ENCODE measurements at places on chromosomes 11 and 22.
A peak's percentile ranks its signal among the peaks of the same experiment; 100 is the strongest.

GRCh38 chr11:83540112-83540675, 254.0 kb upstream of the CCDC90B start:
- DNase-seq = no peak

- no peak for DNase-seq
These were observed 22.1 kb upstream of the PSMA1 start for GRCh38 chr11:14542324-14542723.

DNA sequence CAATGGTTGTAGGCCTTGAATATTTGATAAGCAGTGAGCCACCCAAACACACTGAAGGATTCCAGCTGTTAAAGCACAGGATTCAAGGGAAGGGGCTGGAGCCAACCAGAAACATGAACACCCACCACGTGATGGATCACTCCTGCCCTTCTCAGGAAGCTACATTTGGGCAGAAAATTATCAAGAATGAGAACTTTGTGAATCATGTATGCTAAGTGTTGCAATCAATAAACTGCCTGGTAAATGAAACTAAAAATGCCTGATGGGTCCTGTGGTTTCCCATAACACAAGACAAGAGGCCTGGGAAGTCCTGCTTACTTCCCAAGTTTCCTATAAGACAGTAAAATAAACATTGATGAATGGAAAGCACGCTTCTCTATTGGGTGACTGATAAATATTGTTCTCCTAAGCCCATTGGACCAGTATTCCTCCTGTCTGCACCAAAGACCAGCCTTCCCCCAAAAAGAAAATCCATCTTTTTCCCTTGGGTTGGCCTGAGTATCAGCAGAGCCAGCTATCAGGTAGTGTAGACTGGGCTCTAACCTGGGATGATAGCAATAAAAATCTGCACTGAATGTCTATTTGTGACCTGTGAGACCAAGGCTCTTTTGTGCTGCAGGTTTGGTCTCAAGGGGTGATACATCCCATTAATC, 98.4 kb downstream of the CCDC83 start:
- DNase-seq = no peak

DNA sequence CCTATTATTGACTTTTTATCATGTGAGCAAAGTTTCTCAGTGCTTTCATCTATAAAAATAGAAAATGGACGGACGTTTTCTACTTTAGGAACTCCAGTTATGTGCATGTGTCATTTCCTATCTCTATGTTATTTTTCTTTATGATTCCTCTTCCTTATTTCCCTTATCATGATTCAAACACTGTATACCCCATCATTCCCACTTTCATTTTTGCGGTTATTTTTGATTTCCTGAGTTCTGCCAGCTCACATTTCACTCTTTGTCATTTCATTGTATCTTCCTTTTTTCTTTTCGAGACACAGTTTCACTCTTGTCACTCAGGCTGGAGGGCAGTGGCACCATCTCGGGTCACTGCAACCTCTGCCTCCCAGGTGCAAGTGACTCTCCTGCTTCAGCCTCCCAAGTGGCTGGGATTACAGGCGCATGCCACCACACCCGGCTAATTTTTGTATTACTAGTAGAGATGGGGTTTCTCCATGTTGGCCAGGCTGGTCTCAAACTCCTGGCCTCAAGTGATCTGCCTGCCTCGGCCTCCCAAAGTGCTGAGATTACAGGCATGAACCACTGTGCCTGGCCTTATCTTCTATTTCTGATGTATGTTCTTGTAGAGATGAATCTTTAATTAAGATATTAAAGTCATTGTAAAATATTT, 21.5 kb downstream of the C11orf58 start:
- DNase-seq = no peak

DNA sequence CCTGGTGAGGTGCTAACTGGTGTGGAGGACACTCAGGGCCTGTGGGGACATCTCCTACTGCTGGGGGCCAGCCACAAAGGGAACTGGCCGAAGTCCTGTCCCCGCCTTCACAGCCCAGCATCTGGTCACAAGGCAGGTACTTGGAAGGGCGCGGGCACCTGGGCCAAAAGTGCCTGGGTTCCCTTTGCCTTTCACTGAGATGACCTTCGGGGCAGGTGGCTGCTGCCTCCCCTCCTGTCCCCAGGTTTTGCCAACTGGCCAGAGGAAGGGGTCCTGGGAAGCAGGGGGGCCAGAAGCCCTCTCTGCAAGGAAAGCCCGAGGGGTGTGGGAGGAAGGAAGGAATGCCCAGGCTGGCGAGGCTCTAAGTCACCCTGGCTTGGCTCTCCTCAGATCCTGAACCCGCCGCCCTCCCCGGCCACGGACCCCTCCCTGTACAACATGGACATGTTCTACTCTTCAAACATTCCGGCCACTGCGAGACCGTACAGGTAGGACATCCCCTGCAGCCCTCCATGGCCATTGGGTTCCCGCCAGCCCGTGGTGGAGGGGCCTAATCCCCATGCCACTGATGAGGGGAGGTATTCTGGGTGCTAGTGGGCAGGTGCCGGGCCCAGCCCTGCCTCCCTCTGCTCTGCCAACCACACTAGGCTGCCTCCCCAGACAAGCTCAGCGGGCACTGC, 14.4 kb upstream of the PPP6R3 start:
- no peak for DNase-seq

DNA sequence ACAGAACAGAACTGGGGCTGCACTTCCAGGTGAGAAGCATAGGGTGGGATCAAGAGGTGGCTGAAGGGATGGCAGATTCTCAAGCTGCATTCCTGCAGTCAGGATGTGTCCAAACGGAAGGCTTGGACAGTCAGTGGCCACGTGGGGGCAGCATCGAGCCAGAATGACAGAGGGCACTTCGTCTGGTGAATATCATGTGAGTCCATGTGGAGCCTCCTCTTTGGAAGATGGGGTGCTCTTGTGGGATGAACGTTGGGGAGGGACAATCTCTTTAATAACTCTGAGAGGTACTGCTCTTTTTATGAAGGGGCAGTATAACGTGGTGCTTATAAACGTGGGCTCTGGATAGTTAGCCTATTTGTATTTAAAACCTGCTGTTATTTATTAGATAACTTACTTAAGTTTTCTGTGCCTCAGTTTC, 154.9 kb upstream of the NAV2 start:
- DNase-seq = peak; percentile 83

- no peak for DNase-seq
These were observed 806 bp upstream of the SAAL1 start for GRCh38 chr11:18106688-18107087.

DNA sequence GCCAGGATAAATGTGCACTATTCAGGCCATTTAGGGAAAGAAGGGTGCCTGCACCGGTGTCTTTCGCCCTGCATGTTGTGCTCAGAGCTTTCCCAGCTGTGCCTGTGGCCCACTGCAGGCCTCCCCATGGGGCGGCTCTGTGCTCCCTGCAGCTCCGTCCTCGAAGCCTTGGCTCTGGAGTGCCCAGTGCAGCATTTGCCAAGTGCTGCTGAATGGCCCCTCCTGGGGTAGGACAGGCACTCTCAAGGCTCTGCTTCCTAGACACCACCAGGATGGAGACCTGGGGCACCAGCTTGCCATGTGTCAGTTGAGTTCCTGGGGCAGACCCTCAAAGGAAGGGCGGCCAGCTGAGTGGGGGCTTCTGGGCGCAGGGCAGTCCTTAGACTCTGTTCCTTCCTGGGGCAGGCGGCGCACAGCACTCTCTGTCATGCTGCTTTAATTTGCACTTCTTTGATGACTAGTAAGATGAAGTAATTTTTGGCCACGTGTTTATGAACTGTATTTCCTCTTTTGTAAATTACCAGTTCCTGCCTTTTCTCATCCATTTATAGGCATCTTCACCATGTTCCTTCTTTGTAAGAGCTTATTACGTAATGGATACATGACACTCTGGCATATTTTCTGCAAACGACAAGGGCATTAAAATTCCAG, 32.1 kb upstream of the GNB1L start:
- peak; percentile 42 for DNase-seq

- peak; percentile 45 for DNase-seq
These were observed 80.0 kb downstream of the TRIM29 start for GRCh38 chr11:120057595-120058581.

DNA sequence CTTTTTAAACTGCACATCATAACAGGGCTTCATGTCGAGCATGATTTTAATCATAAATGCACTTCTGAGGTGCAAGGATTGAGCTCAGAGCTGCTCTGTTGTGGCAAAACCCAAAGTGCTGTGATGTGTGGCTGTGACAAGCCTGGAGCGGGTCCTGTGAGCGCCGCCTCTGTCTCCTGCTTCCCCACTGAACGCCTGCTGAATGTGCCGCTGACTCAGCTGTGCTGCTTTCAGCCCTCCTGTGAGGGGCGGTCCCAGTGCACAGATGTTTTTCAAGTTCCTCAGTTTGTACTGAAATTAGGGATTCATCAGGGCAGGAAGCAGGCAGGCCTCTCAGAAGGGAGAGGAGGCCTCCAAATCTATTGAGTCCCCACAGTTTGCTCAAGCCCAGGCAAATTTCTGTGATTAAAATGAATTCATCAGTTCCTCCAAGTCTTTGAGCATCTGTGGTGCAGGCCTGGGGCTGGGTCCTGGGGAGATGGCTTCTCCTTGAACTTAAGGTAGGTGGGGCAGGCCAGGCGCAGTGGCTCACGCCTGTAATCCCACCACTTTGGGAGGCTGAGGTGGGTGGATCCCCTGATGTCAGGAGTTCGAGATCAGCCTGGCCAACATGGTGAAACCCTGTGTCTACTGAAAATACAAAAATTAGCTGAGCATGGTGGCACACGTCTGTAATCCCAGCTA, 3.0 kb upstream of the GTSE1 start:
- peak; percentile 68 for DNase-seq

DNA sequence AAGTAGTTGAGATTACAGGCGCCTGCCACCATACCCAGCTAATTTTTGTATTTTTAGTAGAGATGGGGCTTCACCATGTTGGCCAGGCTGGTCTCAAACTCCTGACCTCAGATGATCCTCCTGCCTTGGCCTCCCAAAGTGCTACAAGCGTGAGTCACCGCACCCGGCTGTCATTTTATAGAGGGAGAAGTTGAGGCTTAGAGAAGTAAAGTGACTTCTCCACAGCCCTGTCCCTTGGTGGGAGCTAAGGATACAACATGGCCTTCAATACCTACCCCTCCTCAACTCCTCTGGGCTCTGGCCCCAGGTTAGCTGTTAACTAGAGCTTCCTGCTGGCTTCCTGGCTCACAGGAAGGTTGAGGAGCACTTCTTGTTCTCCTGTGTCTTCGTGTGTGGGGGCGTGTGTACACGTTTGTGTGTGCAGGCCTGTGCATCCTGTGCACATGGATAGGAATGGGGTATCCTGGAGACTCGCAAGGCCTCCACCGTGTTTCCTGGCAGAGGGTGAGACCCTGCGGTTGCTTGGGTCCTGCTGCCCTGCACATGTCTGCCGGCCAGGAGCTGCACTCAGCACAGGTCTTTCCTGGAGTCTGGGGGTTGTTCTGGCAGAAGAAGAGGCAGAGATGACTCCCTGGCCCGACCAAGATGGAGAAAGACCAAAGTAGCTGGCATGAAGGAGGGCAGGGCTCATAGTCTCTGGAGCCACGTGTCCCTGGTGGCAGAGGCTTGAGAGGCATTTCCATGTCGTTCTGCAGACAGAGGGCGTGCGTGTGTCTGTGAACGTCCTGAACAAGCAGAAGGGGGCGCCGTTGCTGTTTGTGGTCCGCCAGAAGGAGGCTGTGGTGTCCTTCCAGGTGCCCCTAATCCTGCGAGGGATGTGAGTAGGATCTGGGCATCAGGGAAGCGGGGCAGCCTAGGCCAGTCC, 2.4 kb downstream of the SIDT2 start:
- DNase-seq = no peak

- DNase-seq = no peak
These were observed 1.9 kb downstream of the HTR3B start for GRCh38 chr11:113906516-113906915.

DNA sequence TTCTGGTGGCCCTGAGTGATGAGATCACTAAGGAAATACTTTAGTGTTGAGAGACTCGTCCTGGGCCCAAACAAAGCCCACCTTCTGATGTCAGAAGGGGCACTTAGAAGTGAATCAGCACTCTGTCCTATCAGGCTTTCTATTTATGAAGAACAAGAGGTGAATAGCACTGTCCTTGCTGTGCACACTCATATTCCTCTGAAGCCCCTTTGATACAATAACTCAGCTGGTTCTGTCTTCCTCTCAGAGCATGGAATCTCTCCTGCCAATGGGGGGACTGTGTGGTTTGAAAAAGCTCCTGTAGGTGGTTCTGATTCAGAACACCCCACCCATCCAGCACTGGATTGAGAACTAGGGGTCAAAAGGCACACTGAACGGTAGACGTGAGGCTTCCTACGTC, 348.1 kb downstream of the ETS1 start:
- DNase-seq = no peak
